ENCODE measurements at places on chromosomes 7 and 10. TPM values are rescaled to one million over a fixed set of nuclear protein-coding genes. Genes with fewer than 3 reads are reported as not detected.

DNA sequence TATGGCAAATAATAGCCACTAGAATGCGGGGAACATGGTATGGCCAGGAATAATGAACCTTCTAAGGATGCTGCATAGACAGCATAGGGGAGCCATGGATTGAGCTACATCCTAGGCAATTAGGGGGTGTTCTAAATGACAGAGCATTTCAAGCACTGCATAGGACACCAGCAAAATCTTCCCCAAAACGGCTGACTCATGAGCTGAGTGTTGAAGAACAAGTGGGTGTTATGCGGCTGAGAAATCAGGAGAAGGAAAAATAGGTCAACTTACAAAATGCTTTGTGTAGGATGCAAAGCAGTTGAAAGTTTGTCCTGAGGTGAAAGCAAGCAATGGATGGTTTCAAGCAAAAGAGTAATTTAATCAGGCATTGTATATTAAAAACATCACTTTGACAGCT, 1023.5 kb upstream of the C7orf33 start:
- DNase-seq = no peak

SLC26A3 gene
- polyA plus RNA-seq = 0.17 TPM

SPACDR gene
- 0.83 TPM for polyA plus RNA-seq

PLEKHS1 gene
- 0.24 TPM for polyA plus RNA-seq

GRCh38 chr10:103706762-103707161, 148.6 kb downstream of the SH3PXD2A start:
- no peak for DNase-seq

All from left renal cortex interstitium (tissue), 4 donors.